ENCODE measurements at places on chromosomes 2 and 18.

- DNase-seq: no peak
These were observed 28.8 kb upstream of the SLC3A1 start for GRCh38 chr2:44246436-44246835.

- no peak for DNase-seq
These were observed 26.3 kb upstream of the CFAP36 start for GRCh38 chr2:55493220-55493619.

GRCh38 chr18:11587432-11587831 lies 22.0 kb upstream of the SLC35G4 start:
- no peak for DNase-seq

DNA sequence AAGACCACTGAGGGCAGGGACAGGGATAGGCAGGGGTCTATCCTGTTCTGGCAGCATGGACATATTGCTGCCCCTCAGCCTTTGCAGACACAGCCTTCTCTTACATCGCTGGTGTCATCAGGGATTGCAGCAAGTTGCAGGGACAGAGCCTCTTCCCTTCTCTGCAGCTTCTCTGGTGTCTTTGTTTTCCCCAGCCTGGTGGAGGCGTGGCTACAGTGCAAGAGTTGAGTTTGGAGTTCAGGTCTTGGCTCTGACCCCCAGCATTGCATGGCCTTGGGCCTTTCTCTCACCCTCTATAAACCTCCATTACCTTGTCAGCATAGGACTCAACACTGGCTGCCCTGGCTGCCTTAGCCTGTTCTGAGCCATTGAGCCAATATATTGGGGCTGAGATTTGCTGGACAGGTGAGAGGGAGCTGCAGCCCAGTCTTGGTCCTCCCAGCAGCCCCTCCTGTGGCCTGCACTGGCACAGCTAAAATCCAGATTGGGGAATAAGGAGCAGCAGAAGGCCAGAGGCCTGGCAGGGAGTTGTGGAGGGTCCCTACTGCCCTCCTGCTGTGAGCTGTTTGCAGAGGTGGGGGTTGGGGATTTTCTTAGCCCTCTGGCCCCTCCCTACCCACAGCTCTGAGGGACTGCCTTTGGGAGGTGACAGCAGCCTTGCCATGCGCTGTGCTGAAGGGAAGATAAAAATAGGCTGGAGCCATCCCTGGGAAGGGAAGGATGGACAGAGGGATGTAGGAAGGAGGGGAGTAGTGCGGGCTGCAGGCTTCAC lies 22.8 kb downstream of the EHD3 start:
- no peak for DNase-seq

- DNase-seq: no peak
These were observed 713.1 kb downstream of the CBLN2 start for GRCh38 chr18:71831039-71831438.

GRCh38 chr2:195672674-195673073 lies 15.6 kb downstream of the SLC39A10 start:
- no peak for DNase-seq

- no peak for DNase-seq
These were observed 8.3 kb downstream of the KCNF1 start for GRCh38 chr2:10919771-10920621.

- DNase-seq: no peak
These were observed 772.8 kb upstream of the LRRTM1 start for GRCh38 chr2:81077396-81077795.

GRCh38 chr2:148704247-148704646 lies 59.7 kb downstream of the EPC2 start:
- DNase-seq: no peak

GRCh38 chr2:48423376-48423775 lies 106.6 kb upstream of the STON1 start:
- DNase-seq: no peak

Data from GOT3 (cell line).